ENCODE measurements at places on chromosomes 13 and 19. TPM values are rescaled to one million over a fixed set of nuclear protein-coding genes. Genes with fewer than 3 reads are reported as not detected.
A peak's percentile ranks its signal among the peaks of the same experiment; 100 is the strongest.

Gene ZNF841
- total RNA-seq, result 39.4 TPM

Gene SMIM17
- not detected for total RNA-seq

Gene BRSK1
- total RNA-seq, result 2.9 TPM

Gene NLRP4
- not detected for total RNA-seq

Gene RNF113B
- not detected for total RNA-seq

Gene PABPC3
- total RNA-seq, result 1.0 TPM

DNA sequence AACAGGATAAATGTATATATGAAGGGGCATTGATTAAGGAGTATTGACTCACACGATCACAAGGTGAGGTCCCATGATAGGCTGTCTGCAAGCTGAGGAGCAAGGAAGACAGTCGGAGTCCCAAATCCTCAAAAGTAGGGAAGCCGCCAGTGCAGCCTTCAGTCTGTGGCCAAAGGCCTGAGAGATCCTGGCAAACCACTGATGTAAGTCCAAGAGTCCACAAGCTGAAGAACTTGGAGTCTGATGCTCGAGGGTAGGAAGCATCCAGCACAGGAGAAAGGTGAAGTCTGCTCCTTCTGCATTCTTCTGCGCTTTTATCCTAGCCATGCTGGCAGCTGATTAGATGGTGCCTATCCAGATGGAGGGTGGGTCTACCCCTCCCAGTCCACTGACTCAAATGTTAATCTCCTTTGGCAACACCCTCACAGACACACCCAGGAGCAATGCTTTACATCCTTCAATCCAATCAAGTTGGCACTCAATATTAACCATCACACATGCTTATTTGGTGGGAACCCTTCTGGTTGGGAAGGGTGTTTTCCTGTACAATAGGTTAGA, 55.1 kb downstream of the SLAIN1 start:
- no peak overlapping the region for H3K27ac ChIP-seq
- no peak for DNase-seq
- H3K27me3 ChIP-seq, result no peaks in the 10 kb centered on the region
- H3K36me3 ChIP-seq, result no peaks in the 10 kb centered on the region

GRCh38 chr13:98171900-98172589, 5.0 kb downstream of the RNF113B start:
- no peaks in the 10 kb centered on the region for H3K4me1 ChIP-seq
- peaks cover 2% of the 10 kb centered on the region for H3K27me3 ChIP-seq
- H3K27ac ChIP-seq, result no peak overlapping the region
- no peaks in the 10 kb centered on the region for H3K36me3 ChIP-seq
- DNase-seq, result no peak
- no peak overlapping the region for H3K4me3 ChIP-seq

DNA sequence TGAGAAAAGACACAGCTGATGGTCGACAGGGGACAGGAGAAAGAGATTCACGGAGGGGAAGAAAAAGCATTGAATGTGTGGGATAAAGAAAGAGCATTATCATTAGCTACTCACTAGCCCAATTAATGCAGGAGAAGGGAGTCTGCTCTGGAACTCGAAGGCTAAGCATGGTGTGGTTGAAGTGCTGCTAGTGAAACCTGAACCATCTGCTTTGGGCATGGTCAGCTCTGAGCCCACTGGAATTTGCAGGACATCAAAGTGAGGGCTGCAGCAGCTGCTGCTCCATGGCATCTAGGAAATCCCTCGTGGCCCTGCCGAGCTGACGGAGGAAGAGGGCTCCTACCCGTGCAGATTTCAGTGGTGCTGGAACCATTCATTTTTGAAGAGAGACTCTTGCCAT, 320.3 kb downstream of the ATP8A2 start:
- peaks cover 4% of the 10 kb centered on the region for H3K27me3 ChIP-seq
- no peak overlapping the region for H3K4me3 ChIP-seq
- H3K27ac ChIP-seq, result no peak overlapping the region
- no peaks in the 10 kb centered on the region for H3K36me3 ChIP-seq
- no peaks in the 10 kb centered on the region for H3K4me1 ChIP-seq
- DNase-seq, result no peak

GRCh38 chr19:46878613-46879375, 18.0 kb downstream of the ARHGAP35 start:
- peaks cover 9% of the 10 kb centered on the region for H3K36me3 ChIP-seq
- H3K27me3 ChIP-seq, result no peaks in the 10 kb centered on the region
- no peak for DNase-seq

DNA sequence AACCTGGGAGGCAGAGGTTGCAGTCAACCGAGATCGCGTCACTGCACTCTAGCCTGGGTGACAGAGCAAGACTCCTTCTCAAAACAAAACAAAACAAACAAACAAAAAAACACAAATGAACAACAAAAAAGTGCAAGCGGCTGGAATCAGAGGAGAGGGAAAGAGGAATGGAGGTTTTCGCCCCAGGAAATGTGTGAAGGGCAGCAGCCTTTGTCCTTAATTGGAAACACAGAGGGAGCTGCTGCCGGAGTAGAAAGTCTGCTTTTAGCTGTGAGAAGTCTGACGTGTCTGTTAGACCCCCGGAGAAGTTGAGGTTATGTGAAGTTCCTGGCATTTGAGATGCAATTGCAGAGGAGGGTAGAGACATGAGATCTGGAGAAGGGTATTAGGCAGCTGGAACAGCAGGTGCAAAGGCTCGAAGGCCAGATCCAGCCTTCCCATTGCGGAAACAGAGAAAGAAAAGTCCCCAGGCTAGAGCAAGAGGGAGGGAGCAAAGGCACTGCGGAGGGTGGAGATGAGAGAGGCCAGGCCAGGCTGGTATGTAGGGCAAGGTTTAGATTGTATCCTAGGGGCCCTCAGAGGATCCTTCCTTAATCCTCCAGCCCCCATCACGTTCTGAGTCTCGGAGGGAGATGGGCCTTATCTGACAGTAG, 473 bp downstream of the TMIGD2 start:
- H3K36me3 ChIP-seq, result peaks cover 9% of the 10 kb centered on the region
- H3K27me3 ChIP-seq, result no peaks in the 10 kb centered on the region
- H3K4me1 ChIP-seq, result peaks cover 22% of the 10 kb centered on the region
- peak; percentile 41 for DNase-seq

GRCh38 chr19:15332311-15332996, at the start of gene BRD4:
Gene BRD4 (minus strand): TSS chr19:15332539. CDS start chr19:15273099, 59,440 bp downstream.
- peaks cover 57% of the 10 kb centered on the region for H3K4me1 ChIP-seq
- H3K27ac ChIP-seq, result peak within 1 kb of the TSS; percentile 97
- DNase-seq, result peak; percentile 75
- no peaks in the 10 kb centered on the region for H3K36me3 ChIP-seq
- H3K27me3 ChIP-seq, result no peaks in the 10 kb centered on the region

DNA sequence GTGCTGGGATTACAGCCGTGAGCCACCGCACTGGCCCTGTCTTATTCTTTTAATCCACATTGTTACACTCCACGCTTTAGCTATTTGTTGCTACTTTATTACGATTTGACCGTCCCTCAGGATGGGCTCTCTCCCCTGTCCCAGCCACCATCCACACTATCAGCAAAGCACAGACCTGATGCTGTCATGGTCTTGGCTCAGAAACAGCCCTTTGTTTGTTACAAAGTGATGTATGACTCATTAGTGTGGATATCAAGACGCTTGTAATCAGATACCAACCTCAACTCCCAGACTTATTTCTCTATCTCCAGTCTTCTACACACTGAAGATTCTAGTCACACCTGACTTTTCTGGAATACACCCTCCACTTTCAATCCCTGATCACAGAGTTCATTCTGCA, 84.6 kb upstream of the FREM2 start:
- no peak for DNase-seq
- peaks cover 7% of the 10 kb centered on the region for H3K27me3 ChIP-seq
- no peaks in the 10 kb centered on the region for H3K4me1 ChIP-seq
- no peak overlapping the region for H3K27ac ChIP-seq
- H3K4me3 ChIP-seq, result no peak overlapping the region

DNA sequence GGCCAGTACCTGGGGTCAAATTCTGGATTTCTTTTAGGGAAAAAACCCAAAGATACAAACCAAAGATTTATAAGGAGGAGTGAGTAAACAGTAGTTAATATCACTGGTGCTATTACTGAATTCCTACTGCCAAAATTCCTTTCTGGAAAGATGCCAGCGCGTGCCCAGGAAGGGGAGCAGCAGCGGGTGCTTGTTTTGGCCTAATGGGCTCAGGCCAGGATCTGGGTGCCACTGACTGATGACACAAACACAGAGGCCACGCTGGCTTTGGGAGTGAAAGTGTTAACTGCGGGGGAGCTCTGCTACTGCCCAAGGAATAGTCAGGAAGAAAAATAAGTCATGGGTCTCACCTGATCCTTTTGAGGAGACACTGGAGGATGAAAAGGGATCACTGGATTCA, 61.2 kb downstream of the KLF2 start:
- peak overlapping the region; percentile 57 for H3K27ac ChIP-seq
- H3K27me3 ChIP-seq, result no peaks in the 10 kb centered on the region
- no peak for DNase-seq
- peaks cover 56% of the 10 kb centered on the region for H3K36me3 ChIP-seq

DNA sequence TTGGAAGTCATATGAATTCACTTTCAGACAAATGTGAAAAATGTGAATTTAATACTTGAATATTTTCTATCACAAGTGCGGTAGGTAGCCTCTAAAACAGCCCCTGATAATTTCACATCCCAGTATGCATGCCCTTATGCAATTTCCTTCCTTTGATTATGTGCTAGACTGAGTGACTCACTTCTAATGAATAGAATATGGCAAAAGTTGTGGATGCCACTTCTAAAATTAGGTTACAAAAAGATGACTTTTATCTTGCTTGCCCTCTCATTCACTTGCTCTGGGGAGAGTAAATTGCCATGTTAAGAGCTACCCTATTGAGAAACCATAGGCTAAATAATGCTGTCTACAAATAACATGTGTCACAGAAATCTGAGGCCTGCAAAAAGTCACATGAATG, 402.5 kb upstream of the PCDH9 start:
- no peaks in the 10 kb centered on the region for H3K4me1 ChIP-seq
- no peak overlapping the region for H3K27ac ChIP-seq
- H3K4me3 ChIP-seq, result no peak overlapping the region
- no peak for DNase-seq
- no peaks in the 10 kb centered on the region for H3K27me3 ChIP-seq

- H3K36me3 ChIP-seq, result peaks cover 43% of the 10 kb centered on the region
- peak overlapping the region; percentile 25 for H3K4me3 ChIP-seq
- no peak overlapping the region for H3K27ac ChIP-seq
- DNase-seq, result no peak
- peaks cover 10% of the 10 kb centered on the region for H3K27me3 ChIP-seq
These were observed 1.4 kb downstream of the PEG3 start for GRCh38 chr19:56838909-56839651.

GRCh38 chr19:9937001-9937411, 691 bp upstream of the OLFM2 start:
- H3K4me3 ChIP-seq, result peak overlapping the region; percentile 82
- H3K36me3 ChIP-seq, result peaks cover 3% of the 10 kb centered on the region
- no peak for DNase-seq
- peaks cover 59% of the 10 kb centered on the region for H3K27me3 ChIP-seq

- peaks cover 11% of the 10 kb centered on the region for H3K36me3 ChIP-seq
- DNase-seq, result no peak
- H3K4me1 ChIP-seq, result peaks cover 33% of the 10 kb centered on the region
These were observed 1.5 kb upstream of the GRWD1 start for GRCh38 chr19:48444129-48444935.

DNA sequence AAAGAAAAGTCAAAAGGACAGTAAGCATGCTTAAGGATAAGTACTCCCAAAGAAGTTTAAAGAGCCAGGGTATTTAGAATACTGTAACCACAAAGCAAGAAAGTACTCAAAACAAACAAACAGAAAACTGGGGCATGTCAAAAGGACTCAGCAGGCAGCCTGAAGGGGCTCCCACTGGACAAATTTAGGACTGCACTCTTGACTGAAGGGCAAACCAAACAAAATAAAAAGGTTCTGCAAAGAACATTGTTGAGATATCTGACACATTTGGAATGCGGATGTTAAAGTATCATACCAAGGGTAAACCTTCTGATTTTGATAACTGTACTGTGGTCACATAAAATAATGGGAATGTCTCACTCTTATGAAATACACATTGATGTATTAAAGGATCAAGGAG, 157.4 kb downstream of the TNFSF13B start:
- DNase-seq, result no peak
- H3K27ac ChIP-seq, result no peak overlapping the region
- no peaks in the 10 kb centered on the region for H3K4me1 ChIP-seq
- no peaks in the 10 kb centered on the region for H3K36me3 ChIP-seq

- no peak for DNase-seq
- H3K27ac ChIP-seq, result no peak overlapping the region
- peaks cover 36% of the 10 kb centered on the region for H3K36me3 ChIP-seq
- H3K27me3 ChIP-seq, result no peaks in the 10 kb centered on the region
- no peak overlapping the region for H3K4me3 ChIP-seq
These were observed 15.0 kb downstream of the NUFIP1 start for GRCh38 chr13:44974056-44974793.

DNA sequence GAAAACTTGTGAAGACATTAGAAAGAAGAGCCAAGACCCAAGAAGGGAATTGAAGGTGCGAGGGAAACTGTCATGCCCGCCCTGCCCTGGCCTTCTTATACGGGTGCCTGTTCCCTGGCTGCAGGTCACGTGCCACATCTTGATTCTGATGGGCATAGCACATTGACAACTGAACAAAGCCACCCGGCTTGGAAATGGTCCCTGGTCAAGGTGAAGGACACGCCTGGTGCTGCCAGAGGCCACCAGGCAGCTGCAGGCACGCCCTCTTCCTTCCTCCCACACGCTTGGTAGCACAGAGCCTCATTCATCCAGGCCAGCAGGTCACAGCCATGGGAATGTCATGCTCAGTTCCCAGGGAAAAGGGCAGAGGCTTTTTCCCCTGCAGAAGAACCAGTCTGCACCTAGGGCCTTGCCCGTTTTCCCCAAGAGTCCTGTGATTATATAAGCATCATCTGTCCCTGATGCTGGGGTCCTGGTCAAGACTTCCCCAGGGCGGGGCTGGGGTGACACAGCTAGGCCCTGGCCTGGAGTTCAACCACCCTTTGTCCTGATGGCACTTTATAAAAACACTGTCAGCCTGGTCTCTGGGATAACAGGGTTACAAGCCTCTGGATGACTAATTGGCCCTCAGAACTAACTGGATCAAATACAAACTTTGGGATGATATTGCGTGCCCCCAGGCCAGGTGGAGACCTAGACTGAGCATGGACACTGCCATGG, 56.0 kb downstream of the CDADC1 start:
- DNase-seq, result no peak
- H3K4me3 ChIP-seq, result no peak overlapping the region
- no peaks in the 10 kb centered on the region for H3K36me3 ChIP-seq
- H3K27ac ChIP-seq, result no peak overlapping the region
- H3K4me1 ChIP-seq, result peaks cover 19% of the 10 kb centered on the region
- H3K27me3 ChIP-seq, result no peaks in the 10 kb centered on the region

- H3K36me3 ChIP-seq, result peaks cover 12% of the 10 kb centered on the region
- peak within 1 kb of the TSS; percentile 96 for H3K4me3 ChIP-seq
- H3K4me1 ChIP-seq, result peaks cover 40% of the 10 kb centered on the region
- DNase-seq, result peak; percentile 85
- H3K27me3 ChIP-seq, result peaks cover 2% of the 10 kb centered on the region
- peak within 1 kb of the TSS; percentile 98 for H3K27ac ChIP-seq
These were observed at the start of gene ZNF317 for GRCh38 chr19:9140159-9140874. Gene ZNF317 (plus strand): TSS chr19:9140397. CDS start chr19:9156017, 15,620 bp downstream.

GRCh38 chr13:79258489-79258888, 147.6 kb downstream of the RBM26 start:
- H3K4me1 ChIP-seq, result no peaks in the 10 kb centered on the region
- H3K36me3 ChIP-seq, result no peaks in the 10 kb centered on the region
- no peak overlapping the region for H3K4me3 ChIP-seq
- no peak for DNase-seq
- no peak overlapping the region for H3K27ac ChIP-seq
